ENCODE measurements at places on chromosomes 6 and 20. TPM values are rescaled to one million over a fixed set of nuclear protein-coding genes. Genes with fewer than 3 reads are reported as not detected.
A peak's percentile ranks its signal among the peaks of the same experiment; 100 is the strongest.

The MTHFD1L gene
- 17.8 TPM for total RNA-seq

The MOXD1 gene
- 0.71 TPM for total RNA-seq

The ERVFRD-1 gene
- not detected for total RNA-seq

DNA sequence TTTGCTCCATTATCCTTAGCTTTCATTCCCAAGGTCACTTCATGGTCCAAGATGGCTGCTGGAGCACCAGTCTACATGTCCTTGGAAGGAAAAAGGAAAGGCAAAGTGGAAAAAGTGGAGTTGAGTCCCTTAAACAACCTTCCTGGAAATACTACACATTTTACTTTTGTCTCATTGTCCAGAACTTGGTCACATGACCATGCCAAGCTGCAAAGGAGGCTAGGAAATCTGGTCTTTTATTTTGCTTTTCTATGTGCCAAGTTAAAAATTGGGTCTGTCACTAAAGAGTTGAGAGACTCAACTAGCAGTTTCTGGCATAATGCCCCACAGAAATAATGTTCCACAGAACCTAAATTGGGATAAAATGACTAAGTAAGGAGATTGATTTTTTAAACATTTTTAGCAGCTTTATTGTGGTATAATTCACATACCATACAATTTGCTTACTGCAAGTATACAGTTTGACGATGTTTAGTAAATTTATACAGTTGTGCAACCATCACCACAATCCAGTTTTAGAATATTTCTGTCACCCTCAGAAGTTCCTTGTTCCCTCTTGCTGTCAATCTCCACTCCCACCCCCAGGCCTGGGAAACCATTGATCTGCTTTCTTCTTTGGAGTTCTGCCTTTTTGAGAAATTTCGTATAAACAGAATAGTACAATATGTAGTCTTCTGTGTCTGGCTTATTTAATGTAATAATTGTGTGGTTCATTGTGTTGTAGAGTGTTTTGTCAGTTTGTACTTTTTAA lies 5.6 kb upstream of the CHD6 start:
- DNase-seq = no peak

DNA sequence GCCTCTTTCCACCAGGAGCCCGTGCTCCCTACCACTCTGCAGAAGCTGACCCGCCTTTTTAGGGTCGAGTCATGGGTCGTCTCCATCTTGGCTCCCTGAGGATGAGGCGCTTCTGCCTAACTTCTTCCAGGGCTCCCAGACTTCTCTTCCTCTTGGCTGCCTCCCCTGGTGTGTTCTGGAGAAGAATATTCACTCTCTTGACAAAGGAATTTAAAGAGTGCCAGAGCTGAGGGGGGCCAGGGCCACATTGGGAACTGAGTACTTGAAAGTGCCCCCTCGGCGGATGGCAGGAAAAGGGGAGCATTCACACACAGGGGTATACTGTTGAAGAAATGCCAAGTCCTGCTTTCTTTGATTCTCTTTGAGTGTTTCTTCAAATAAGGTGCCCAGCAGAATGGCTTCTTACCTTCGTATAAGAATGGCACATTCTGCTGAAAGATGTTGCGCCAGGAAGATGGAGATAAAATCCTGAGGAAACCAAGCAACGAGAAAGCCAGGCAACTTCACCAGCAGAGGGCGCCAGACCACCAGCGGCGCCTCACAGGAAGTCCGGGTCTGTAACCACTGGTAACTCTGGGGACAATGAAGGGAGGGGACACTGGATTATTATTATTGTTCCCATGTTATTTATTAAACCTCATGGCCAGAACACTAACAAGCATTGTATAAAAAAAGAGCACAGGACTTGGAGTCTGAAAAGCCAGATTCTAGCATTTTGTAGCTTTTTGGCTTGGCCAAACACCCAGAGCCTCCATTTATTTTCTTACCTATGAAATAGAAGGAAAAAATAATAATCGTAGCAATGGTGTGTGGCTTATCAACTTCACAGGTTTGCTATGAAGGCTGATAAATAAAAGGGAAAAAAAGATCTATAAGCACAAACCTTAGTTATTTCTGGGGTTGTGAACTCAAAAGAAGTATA lies 176.7 kb downstream of the HACE1 start:
- peak; percentile 72 for DNase-seq

- DNase-seq = no peak
Measured at GRCh38 chr6:42260396-42260888, 42.8 kb upstream of the MRPS10 start.

- DNase-seq = no peak
Measured at GRCh38 chr20:3135507-3136070, 24.1 kb downstream of the FASTKD5 start.

DNA sequence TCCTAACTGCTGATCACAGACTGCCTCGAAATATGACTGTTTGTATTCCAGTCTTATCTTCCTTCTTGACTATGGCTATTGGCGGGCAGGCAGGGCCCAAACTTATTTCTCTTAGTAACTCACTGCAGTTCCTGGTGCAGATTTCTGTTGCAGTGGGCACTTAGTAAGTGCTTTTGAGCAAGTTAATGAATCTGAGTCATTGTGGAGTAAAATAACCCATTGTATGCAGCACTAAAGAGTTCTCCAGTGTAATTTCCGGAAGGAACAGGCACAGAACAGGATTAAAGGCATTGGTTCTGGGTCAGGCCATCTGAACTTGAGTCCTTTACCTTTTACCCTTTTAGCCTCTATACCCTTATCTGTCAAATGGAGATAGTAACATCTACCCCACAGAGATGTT lies 23.6 kb downstream of the SLC35F1 start:
- peak; percentile 16 for DNase-seq

- no peak for DNase-seq
Measured at GRCh38 chr6:63813566-63814120, 178.0 kb downstream of the PHF3 start.

- no peak for DNase-seq
Measured at GRCh38 chr6:133953634-133954415, 801 bp downstream of the TBPL1 start.

- no peak for DNase-seq
Measured at GRCh38 chr6:33834401-33835392, 30.9 kb upstream of the MLN start.

- DNase-seq = peak; percentile 72
Measured at GRCh38 chr6:143677891-143678791, at the start of gene PHACTR2. PHACTR2 (plus strand) TSS chr6:143677965; CDS start chr6:143678164, 199 bp downstream.

GRCh38 chr6:98308564-98308963 lies 525.8 kb upstream of the POU3F2 start:
- no peak for DNase-seq

GRCh38 chr6:136535017-136535765 lies 15.0 kb downstream of the MAP7 start:
- no peak for DNase-seq

DNA sequence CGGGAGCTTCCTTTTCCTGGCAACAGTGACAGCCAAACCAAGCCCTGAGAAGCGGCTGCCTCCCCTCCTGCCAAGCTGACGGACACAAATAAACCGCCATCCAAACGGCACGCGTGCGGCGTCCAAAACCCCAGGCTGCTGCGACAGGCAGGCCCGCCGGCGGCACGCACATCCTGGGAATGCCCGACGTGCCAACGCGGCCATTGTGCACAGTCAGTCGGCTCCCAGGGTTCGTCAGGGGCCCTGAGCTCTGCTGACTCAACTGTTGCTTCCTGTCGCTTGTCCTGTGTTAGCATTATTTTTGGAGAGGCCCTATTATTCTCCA lies 6.8 kb downstream of the JAG1 start:
- DNase-seq = no peak

GRCh38 chr20:36482044-36482473 lies 59.3 kb upstream of the MYL9 start:
- no peak for DNase-seq

GRCh38 chr6:152176268-152176667 lies 368.8 kb downstream of the ESR1 start:
- DNase-seq = no peak

DNA sequence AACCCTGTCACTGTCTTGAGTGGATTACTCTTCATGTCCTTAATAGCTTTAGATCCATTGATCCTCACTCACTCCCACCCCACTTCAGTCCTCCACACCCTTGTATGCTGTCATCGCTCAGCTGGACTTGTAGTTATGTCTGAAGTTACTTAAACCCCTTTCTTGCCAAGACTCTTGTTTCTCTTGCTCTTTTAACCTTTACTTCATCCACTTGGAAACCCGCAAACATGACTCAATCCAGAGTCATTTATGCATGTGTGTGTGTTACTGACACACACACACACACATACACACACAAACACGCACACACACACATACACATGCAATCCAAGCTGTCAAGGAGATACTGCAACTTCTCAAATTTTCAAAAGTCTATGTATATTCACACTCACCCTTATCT lies 341.8 kb downstream of the SYNE1 start:
- peak; percentile 27 for DNase-seq

DNA sequence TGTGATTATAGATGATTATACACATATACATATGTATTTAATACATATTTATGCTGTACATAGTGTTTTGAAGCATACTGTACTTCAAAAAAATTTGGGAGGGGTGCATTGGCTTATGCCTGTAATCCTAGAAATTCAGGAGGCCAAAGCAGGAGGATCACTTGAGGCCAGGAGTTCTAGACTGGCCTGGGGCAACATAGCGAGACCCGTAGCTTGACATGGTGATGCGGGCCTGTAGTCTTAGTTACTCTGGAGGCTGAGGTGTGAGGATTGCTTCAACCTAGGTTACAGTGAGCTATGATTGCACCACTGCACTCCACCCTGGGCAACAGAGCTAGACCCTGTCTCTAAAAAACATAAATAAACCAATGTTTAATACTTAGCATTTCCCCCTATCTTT lies 1.6 kb upstream of the FAM110A start:
- DNase-seq = no peak

DNA sequence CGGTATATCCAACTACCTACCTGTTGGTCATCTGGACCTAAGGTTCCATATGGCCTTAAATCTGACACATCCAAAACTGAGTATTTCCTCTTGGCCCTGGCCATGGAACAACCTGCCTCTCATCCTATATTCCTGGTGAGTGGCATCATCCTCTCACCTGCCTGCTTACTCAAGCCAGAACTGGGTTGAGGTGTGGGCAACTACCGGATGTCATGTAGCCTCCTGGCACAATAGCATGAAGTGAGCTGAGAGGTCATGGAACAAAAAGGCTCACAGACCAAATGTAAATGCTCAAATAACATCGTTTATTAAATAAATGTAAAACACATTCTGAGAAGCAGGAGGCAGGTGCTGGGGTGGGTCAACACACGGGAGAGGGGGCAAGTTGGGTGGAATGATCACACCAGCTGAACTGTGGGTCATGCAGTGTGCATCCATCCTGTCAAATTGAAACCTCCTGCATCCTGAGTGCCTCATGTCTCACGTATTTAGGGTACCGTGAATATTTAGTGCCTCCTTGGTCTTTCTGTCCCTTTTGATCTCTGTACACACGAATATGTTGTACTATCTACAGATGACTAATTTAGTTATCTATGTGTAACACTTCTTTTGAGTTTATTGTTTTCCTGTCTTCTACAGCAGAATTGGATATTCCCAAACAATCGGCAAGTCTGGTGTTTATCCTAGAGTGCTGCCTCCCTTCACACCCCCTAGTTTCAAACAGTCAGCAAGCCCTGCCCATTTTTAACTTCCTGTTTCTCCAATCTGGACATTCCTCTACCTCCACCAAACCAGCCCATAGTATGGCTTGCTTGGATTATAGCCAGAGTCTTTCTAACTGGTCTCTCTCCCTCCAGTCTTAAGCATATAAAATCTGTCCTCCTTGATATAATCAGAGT lies 7.9 kb upstream of the POU5F1 start:
- no peak for DNase-seq
